Fibroblast of lung (primary cell): ENCODE measurements at places on chromosomes 3 and 15. TPM values are rescaled to one million over a fixed set of nuclear protein-coding genes. Genes with fewer than 3 reads are reported as not detected.

- no peak for DNase-seq
- no peaks in the 10 kb centered on the region for H3K27me3 ChIP-seq
- H3K27ac ChIP-seq: no peak overlapping the region
- H3K4me3 ChIP-seq: no peak overlapping the region
These were observed 31.2 kb downstream of the RYR3 start for GRCh38 chr15:33341953-33342352.

DNA sequence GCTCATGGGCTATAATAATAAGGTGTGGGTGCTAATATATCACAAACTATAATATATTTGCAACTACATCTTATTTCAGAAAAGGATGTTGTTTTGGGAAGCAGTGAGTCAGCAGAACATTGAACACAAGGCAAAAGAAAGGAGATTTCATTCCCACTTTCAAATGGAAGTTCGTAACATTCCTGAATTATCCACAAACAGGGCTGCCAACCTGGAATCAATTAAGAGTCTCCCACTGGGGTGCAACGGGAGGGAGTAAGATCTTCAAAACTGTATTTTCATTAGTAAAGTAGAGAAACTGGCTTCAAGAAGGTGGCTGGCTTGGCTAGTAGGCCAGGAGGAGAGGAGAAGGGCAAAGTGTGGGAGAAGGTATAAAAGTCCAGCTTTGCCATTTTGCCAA lies 479.6 kb downstream of the CNTN3 start:
- no peaks in the 10 kb centered on the region for H3K36me3 ChIP-seq
- DNase-seq: no peak
- H3K27me3 ChIP-seq: no peaks in the 10 kb centered on the region
- no peak overlapping the region for H3K4me3 ChIP-seq
- no peaks in the 10 kb centered on the region for H3K4me1 ChIP-seq

DNA sequence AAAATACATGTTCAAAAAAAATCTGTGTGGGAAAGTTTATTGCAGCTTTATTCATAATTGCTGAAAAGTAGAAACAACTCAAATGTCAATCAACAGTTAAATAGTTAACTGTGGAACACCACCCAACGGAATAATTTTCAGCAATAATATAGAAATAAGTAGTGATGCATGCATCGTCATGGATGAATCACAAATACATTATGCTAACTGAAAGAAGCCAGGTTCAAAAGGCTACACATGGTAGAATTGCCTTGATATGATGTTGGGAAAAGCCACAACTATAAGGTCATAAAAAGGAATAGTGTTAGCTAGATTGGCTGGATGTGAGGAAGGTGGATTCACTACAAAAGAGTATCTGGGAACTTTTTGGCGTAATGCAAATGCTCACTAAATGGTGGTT lies 82.0 kb downstream of the GMNC start:
- no peak overlapping the region for H3K27ac ChIP-seq
- H3K36me3 ChIP-seq: no peaks in the 10 kb centered on the region
- H3K4me3 ChIP-seq: no peak overlapping the region
- no peak for DNase-seq
- no peaks in the 10 kb centered on the region for H3K27me3 ChIP-seq
- no peaks in the 10 kb centered on the region for H3K4me1 ChIP-seq

- H3K27ac ChIP-seq: no peak overlapping the region
- no peaks in the 10 kb centered on the region for H3K36me3 ChIP-seq
- H3K4me3 ChIP-seq: no peak overlapping the region
- H3K27me3 ChIP-seq: no peaks in the 10 kb centered on the region
These were observed 1113.7 kb downstream of the OTOL1 start for GRCh38 chr3:162610261-162610660.

Gene GP5
- under 0.01 and 0.17 TPM in 2 replicates for total RNA-seq

DNA sequence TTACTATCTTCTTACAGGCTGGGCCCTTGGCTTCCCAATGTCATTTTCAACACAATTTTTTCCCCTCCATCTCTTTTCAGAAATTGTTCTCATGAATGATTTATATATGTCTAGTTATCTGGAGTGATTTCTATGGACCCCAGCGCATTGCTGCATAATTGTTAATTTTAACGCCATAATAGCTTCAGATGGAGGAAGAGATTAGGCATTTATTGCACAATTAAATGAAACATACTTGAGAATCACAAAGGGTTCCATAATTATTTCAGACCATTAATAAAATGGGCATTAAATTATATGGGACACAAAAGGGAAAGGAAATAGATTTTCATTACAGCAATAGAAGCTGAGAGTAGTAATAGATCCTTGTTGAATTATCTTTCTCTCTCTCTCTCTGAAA lies 70.3 kb upstream of the SOX14 start:
- no peaks in the 10 kb centered on the region for H3K36me3 ChIP-seq
- no peak for DNase-seq
- H3K27me3 ChIP-seq: no peaks in the 10 kb centered on the region
- no peaks in the 10 kb centered on the region for H3K4me1 ChIP-seq

DNA sequence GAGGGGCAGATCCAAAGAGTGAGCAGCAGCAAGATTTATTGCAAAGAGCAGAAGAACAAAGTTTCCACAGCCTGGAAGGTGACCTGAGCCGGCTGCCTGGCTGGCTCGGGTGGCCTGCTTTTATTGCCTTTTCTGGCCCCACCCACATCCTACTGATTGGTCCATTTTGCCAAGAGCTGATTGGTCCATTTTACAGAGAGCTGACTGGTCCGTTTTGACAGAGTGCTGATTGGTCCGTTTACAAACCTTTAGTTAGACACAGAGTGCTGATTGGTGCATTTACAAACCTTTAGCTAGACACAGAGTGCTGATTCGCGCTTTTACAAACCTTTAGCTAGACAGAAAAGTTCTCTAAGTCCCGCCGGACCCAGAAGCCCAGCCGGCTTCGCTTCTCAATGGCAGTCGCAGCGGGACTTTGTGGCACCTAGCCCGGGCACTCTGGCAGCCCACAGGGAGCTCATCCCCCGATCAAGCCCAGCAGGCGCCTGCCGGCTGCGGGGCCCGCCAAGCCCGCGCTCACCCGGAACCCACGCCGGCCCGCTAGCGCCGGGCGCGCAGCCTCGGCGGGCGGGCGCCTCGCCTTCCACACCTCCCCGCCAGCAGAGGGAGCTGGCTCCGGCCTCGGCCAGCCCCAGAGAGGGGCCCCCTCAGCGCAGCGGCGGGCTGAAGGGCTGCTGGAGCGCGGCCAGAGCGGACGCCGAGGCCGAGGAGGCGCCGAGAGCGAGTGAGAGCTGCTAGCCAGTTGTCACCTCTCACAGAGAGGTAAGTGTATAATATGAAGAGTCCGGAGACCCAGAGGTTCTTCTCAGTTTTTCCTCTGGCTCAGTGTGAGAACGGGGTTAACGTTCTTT lies 339.2 kb downstream of the CHL1 start:
- no peaks in the 10 kb centered on the region for H3K4me1 ChIP-seq
- H3K27ac ChIP-seq: peak overlapping the region; percentile 37
- no peaks in the 10 kb centered on the region for H3K36me3 ChIP-seq
- no peaks in the 10 kb centered on the region for H3K27me3 ChIP-seq
- H3K4me3 ChIP-seq: peak overlapping the region; percentile 48

- no peak overlapping the region for H3K4me3 ChIP-seq
- H3K36me3 ChIP-seq: no peaks in the 10 kb centered on the region
- H3K27me3 ChIP-seq: no peaks in the 10 kb centered on the region
- H3K27ac ChIP-seq: no peak overlapping the region
These were observed 108.9 kb downstream of the FNDC3B start for GRCh38 chr3:172148241-172148640.

- H3K4me1 ChIP-seq: peaks cover 10% of the 10 kb centered on the region
- no peaks in the 10 kb centered on the region for H3K27me3 ChIP-seq
- H3K36me3 ChIP-seq: no peaks in the 10 kb centered on the region
- peak overlapping the region; percentile 52 for H3K27ac ChIP-seq
These were observed 258.7 kb upstream of the TGFBR2 start for GRCh38 chr3:30347679-30348216.

- H3K4me1 ChIP-seq: no peaks in the 10 kb centered on the region
- no peak overlapping the region for H3K4me3 ChIP-seq
- no peak overlapping the region for H3K27ac ChIP-seq
- H3K36me3 ChIP-seq: no peaks in the 10 kb centered on the region
- peak; percentile 47 for DNase-seq
- H3K27me3 ChIP-seq: no peaks in the 10 kb centered on the region
These were observed 17.7 kb upstream of the CPA3 start for GRCh38 chr3:148847351-148847750.

- no peaks in the 10 kb centered on the region for H3K27me3 ChIP-seq
- no peak overlapping the region for H3K27ac ChIP-seq
- DNase-seq: no peak
- H3K36me3 ChIP-seq: no peaks in the 10 kb centered on the region
- H3K4me1 ChIP-seq: no peaks in the 10 kb centered on the region
- H3K4me3 ChIP-seq: no peak overlapping the region
These were observed 75.0 kb downstream of the PEX5L start for GRCh38 chr3:179961703-179962078.

- H3K27ac ChIP-seq: no peak within 1 kb of the TSS
- no peaks in the 10 kb centered on the region for H3K36me3 ChIP-seq
- H3K4me3 ChIP-seq: peak within 1 kb of the TSS; percentile 23
- H3K27me3 ChIP-seq: peaks cover 60% of the 10 kb centered on the region
These were observed at the start of gene TRIM71 for GRCh38 chr3:32817558-32818228. TSS of gene TRIM71 (plus strand) at chr3:32817997. CDS start at chr3:32818081, 84 bp downstream.

Gene FOXB1
- total RNA-seq: not detected in 2 replicates

Gene POPDC2
- total RNA-seq: 0.17 and 0.26 TPM in 2 replicates

- no peak overlapping the region for H3K4me3 ChIP-seq
- DNase-seq: no peak
- H3K27me3 ChIP-seq: no peaks in the 10 kb centered on the region
- no peaks in the 10 kb centered on the region for H3K4me1 ChIP-seq
- no peaks in the 10 kb centered on the region for H3K36me3 ChIP-seq
These were observed 237.3 kb downstream of the PDCD6IP start for GRCh38 chr3:34035775-34036174.

Gene FETUB
- total RNA-seq: not detected in 2 replicates

- H3K4me3 ChIP-seq: no peak overlapping the region
- H3K27ac ChIP-seq: no peak overlapping the region
- no peaks in the 10 kb centered on the region for H3K27me3 ChIP-seq
These were observed 103.9 kb upstream of the MB21D2 start for GRCh38 chr3:193021506-193022010.

DNA sequence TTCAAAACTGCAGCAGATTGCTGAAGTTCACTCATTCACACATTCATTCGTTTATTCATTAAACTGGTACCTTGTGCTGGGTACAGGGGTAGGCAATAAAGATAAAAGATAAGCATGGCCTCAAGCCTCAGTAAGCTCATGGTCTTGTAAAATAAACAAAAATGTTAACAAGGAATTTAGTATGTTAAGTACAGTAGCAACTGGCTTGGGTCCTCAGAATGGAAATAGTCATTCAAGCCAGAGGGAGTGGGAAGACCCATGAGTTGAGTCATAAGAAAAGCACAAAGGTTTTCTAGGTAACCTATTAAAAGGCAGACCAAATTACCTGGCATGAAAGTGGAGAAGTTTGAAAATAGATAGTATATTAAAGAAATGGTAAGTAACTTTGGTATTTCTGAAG lies 163.3 kb downstream of the CDIN1 start:
- no peak overlapping the region for H3K27ac ChIP-seq
- no peak for DNase-seq
- no peaks in the 10 kb centered on the region for H3K4me1 ChIP-seq
- no peak overlapping the region for H3K4me3 ChIP-seq
- no peaks in the 10 kb centered on the region for H3K36me3 ChIP-seq
- H3K27me3 ChIP-seq: no peaks in the 10 kb centered on the region

- no peaks in the 10 kb centered on the region for H3K36me3 ChIP-seq
- DNase-seq: no peak
- H3K4me3 ChIP-seq: no peak overlapping the region
- H3K4me1 ChIP-seq: no peaks in the 10 kb centered on the region
These were observed 152.6 kb downstream of the SCAPER start for GRCh38 chr15:76752549-76752948.

DNA sequence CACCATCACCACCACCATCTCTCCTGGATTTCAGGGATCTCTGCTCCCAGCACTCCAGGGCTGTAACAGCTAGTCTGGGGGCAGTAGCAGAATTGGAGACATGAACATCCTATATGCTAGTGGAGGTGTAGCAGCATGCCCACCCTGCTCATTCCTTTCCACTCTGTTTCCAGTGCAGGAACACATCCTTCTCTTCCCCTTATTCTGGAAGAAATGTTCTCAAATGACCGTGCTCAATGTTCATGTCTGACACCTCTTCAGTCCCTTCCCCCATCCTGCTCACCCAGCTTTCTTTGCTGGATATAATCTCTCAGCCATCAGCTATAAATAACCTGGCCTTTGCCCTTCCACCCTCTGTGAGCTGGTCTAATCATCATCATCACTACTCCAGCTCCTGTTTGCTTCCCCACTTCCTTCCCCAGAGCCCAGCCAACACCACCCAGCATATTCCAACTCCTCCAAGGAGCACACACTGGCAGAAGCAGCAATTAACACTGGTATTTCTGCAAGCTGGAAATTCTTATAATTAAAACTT lies 31.1 kb downstream of the DCLK3 start:
- no peaks in the 10 kb centered on the region for H3K27me3 ChIP-seq
- H3K27ac ChIP-seq: no peak overlapping the region
- H3K4me3 ChIP-seq: no peak overlapping the region
- DNase-seq: no peak
- no peaks in the 10 kb centered on the region for H3K36me3 ChIP-seq

- no peaks in the 10 kb centered on the region for H3K27me3 ChIP-seq
- peak within 1 kb of the TSS; percentile 95 for H3K27ac ChIP-seq
- H3K36me3 ChIP-seq: no peaks in the 10 kb centered on the region
- peak; percentile 99 for DNase-seq
- H3K4me1 ChIP-seq: no peaks in the 10 kb centered on the region
These were observed at the start of gene NUDT16 for GRCh38 chr3:131381445-131382291. TSS of gene NUDT16 (plus strand) at chr3:131381774. CDS start at chr3:131381805, 31 bp downstream.

DNA sequence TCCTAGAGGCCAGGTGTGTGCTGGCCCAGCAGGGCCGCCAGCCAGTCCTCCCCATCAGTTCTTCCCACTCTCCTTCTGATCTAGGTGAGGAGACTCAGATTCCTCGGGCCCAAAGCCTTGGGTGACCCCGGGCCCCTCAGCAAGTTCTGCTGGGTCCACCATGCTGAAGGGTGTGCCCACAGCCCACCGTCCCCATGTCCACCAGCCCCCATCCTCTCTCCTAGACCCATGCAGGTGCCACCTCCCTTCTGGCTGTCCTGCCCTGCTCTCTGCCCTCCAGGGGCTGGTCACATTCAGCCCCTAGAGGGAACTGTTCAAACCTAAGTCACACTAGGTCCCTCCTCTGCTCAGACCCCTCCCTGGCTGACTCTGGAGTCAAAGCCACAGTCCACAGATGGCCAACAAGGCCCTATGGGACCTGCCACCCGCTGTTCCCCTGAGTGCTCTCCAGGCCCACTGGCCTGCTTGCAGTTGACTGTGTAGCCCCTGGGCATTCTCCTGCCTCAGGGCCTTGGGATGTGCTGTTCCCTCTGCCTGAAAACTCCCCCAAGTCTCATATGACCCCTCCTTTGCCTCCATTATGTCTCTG lies 878 bp upstream of the TLR9 start:
- no peaks in the 10 kb centered on the region for H3K27me3 ChIP-seq
- H3K27ac ChIP-seq: no peak overlapping the region
- no peak for DNase-seq

GRCh38 chr3:81952141-81952540 lies 190.7 kb upstream of the GBE1 start:
- no peak for DNase-seq
- no peak overlapping the region for H3K4me3 ChIP-seq
- no peaks in the 10 kb centered on the region for H3K4me1 ChIP-seq
- no peaks in the 10 kb centered on the region for H3K36me3 ChIP-seq
- no peak overlapping the region for H3K27ac ChIP-seq
- H3K27me3 ChIP-seq: no peaks in the 10 kb centered on the region
